ENCODE measurements at places on chromosomes 13 and 19. TPM values are rescaled to one million over a fixed set of nuclear protein-coding genes. Genes with fewer than 3 reads are reported as not detected.

- no peak overlapping the region for H3K4me3 ChIP-seq
- peak overlapping the region; percentile 46 for H3K27ac ChIP-seq
- no peak for DNase-seq
These were observed 6.0 kb upstream of the NEK3 start for GRCh38 chr13:52165411-52165810.

DNA sequence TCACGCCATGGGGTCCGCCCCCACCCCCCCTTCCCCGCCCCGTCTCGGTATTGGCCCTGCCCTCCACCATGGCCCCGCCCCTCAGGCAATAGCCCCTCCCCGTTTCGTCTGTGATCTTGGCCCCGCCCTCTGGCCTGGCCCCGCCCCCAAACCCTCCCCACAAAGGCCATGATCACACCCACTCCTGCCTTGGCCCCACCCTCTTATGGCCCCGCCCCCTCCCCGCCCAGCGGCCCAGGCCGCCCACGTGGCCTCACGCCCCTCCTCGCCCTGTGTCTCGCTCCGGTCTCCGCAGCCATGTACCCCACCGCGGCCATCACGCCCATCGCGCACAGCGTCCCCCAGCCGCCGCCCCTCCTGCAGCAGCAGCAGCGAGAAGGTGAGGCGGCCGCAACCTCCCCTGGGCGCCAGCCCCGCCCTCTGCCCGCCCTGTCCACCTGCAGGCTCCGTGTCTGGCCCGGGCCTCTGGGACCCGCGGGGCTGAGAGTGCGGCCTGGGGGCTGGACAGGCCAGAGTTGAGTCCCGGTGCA lies 61.3 kb downstream of the CELF5 start:
- H3K27ac ChIP-seq, result no peak overlapping the region
- DNase-seq, result peak; percentile 79
- H3K4me1 ChIP-seq, result no peaks in the 10 kb centered on the region
- H3K27me3 ChIP-seq, result peaks cover 2% of the 10 kb centered on the region
- no peaks in the 10 kb centered on the region for H3K36me3 ChIP-seq

GNG7 gene
- 1.1 TPM for total RNA-seq

DNA sequence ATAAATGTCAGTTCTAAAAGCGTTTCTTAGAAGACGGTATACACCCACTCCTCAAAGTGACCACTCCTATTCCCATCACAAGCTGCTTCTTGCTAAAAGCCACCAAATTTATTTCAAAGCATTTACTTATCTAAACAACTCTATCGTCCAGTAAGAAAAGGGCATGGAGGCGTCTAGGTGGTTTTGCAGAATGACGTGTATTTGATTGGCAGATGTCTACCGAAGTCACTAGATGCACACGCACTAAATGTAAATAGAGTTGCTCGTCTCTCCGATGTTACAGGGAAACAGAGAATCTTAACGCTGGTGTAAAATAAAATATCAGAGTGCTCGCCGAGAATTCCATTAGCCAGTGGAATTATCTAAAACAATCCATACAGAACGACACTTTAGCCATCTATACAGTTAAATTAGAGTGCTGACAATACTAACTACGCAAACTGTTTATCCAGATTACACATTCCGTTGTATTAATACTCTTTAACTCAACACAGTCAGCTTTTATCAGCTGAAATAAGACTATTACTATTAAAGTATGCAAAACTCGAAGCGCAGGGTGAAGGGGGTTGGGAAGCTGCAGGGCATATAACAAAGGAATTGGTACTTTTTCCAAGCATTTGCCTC lies 1.9 kb downstream of the KLF12 start:
- H3K4me1 ChIP-seq, result peaks cover 55% of the 10 kb centered on the region
- H3K4me3 ChIP-seq, result peak overlapping the region; percentile 98
- DNase-seq, result no peak

IZUMO2 gene
- total RNA-seq, result not detected

GRCh38 chr13:97967948-97968347 lies 14.5 kb downstream of the IPO5 start:
- DNase-seq, result no peak
- H3K4me3 ChIP-seq, result no peak overlapping the region
- H3K36me3 ChIP-seq, result no peaks in the 10 kb centered on the region
- H3K27me3 ChIP-seq, result no peaks in the 10 kb centered on the region
- H3K4me1 ChIP-seq, result peaks cover 4% of the 10 kb centered on the region
- H3K27ac ChIP-seq, result no peak overlapping the region

GRCh38 chr13:72541674-72542073 lies 185.8 kb downstream of the MZT1 start:
- no peak for DNase-seq
- H3K27me3 ChIP-seq, result no peaks in the 10 kb centered on the region
- H3K27ac ChIP-seq, result no peak overlapping the region
- H3K4me3 ChIP-seq, result no peak overlapping the region
- no peaks in the 10 kb centered on the region for H3K36me3 ChIP-seq

B3GNT3 gene
- total RNA-seq, result 1.0 TPM

CABP5 gene
- total RNA-seq, result not detected

DNA sequence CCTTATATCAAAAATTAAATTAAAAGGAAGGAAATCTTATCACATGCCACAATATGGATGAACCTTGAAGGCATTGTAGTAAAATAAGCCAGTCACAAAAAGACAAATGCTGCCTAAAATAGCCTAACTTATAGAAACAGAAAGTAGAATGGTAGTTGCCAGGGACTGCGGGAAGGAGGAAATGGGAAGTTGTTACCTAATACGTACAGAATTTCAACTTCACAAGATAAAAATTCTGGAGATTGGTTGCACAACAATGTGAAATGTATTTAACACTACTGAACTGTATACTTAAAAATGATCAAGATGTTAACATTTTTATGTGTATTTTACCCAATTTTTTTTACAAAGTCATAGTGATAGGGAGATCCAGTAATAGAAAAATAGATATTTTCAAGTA lies 10.2 kb upstream of the N4BP2L2 start:
- H3K27ac ChIP-seq, result no peak overlapping the region
- peaks cover 3% of the 10 kb centered on the region for H3K4me1 ChIP-seq
- no peak overlapping the region for H3K4me3 ChIP-seq
- H3K27me3 ChIP-seq, result no peaks in the 10 kb centered on the region

- peaks cover 45% of the 10 kb centered on the region for H3K4me1 ChIP-seq
- H3K36me3 ChIP-seq, result peaks cover 22% of the 10 kb centered on the region
- H3K27me3 ChIP-seq, result no peaks in the 10 kb centered on the region
- H3K4me3 ChIP-seq, result no peak overlapping the region
These were observed 13.6 kb downstream of the HNRNPM start for GRCh38 chr19:8458380-8458779.

DNA sequence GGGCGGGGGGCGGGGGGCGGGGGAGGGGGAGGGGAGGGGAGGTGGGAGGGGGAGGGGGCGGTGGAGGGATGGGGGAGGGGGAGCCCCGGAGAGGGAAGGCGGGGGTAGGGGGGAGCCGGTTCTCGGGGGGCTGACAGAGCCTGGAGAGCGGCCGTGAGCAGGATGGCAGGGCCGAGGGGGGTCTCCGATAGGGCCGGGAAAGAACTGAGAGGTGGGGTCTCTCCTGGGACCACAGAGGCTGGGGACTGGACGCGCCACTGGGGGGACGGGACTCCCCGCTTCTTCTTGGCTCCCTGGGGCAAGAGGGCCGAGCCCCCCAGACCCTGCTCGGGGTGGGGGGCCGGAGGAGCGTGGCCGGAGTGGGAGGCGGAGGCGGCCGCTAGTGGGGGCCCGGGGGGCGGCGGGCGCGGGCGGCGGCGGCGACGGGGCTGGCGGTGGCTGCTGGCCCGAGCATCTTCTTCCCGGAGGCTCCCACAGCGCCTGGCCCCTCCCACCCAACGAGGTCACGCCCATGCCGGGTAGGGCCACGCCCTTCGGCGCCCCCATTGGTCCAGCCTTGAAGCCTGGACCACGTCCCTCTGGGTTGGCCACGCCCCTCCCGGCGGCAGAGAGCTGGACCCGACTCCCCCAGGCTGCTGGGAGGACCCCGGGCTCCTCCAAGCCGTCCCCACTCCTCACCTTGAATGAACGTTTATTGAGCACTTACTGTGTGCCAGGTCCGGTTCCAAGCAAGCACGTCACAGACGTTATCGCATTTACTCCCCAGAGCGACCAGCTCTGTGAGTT lies at the start of gene NOVA2:
NOVA2 (minus strand) TSS at position 313 of the 786 bp plus-strand sequence. CDS start 514 bp downstream, outside the sequence.
- no peaks in the 10 kb centered on the region for H3K4me1 ChIP-seq
- no peak within 1 kb of the TSS for H3K4me3 ChIP-seq
- peak; percentile 63 for DNase-seq
- no peaks in the 10 kb centered on the region for H3K36me3 ChIP-seq

DNA sequence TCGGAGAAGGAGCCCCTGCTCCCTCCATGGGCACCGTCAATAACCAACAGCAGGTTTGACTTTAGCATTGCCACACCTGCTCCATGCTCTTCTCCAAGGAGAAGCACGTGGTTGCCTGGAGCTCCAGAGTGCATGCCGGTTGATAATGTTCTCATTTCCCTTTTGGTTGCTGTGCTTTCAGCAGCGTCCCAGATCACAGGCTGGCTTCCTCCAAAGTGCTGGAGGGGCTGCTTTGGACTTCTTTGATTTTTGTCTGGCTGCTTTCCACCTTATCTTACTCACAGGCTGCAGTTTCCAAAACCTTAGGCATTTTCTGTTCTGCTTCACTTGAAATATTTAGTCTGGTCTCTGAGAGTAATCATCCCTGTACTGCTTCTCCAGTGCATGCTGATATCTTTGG lies 123.8 kb upstream of the IRS2 start:
- no peak overlapping the region for H3K27ac ChIP-seq
- no peak for DNase-seq
- no peaks in the 10 kb centered on the region for H3K4me1 ChIP-seq
- H3K27me3 ChIP-seq, result no peaks in the 10 kb centered on the region

Data from liver (tissue), 10 donors.